Hematopoietic multipotent progenitor cell treated with erythropoietin and hydrocortisone succinate and interleukin-3 and kit ligand, for 8 days (in vitro differentiated cells): ENCODE measurements at places on chromosomes 16 and 17.

DNA sequence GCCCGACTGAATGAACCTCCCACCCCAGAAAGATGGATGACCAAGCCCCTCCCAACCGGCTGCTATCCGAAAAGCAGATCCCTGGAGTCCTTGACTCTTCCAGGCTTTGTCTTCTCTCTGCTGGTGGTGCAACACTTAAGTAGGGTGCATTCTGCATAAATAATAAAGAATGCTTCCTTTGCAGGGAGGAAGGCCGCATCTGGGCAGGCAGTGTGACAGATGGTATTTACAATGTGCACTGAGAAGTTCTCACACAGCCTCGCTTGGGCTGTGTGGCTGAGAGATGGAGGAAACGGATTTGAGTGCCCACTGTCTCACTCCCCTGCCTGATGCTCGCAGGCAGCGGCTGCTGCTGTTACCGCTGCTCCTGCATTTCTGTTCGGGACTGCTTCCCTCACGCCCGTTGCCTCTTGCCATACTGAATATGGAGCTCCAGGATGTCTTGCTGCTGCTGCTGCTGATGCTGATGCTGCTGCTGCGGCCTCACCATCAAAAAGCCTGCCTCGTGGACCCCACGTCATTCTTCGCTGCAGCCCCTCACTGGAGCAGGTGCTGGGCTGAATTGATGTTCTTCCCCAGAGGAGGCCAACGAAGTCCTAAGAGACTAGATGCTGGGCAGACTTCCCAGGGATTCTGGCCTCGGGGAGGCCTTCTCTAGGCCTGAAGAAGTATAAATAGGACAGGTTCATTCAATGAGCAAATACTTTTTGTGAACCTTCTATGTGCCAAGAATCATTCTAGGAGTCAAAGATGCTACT is 7.1 kb upstream of the RHBDL3 start:
- DNase-seq, result no peak

DNA sequence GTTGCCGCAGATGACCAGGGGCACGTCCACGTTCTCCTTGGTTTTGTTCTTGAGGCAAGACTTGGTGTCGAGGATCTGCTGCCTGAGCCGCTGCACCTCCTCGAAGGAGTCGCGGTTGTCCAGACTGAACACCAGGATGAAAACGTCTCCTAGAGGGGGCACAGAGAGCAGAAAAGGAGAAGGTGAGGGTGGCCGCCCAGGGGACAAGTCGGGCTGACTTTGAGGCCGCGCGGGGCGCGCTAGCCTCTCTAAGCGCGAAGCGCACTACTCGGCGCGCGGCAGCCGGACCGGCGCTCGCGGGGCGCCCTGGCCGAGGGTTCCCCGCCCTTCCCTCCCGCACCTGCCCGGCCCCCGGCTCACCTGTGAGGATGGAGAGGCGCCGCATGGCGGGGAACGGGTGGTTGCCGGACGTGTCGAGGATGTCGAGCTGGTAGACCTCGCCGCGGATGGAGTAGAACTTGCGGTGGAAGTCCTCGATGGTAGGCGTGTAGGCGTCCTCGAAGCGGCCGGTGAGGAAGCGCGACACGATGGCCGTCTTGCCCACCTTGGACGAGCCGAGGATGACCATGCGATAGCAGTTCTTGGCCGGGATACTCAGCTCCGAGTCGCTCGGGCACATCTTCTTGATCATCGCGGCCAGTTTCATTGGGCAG is 533 bp downstream of the RASD1 start:
- DNase-seq, result peak; percentile 25

DNA sequence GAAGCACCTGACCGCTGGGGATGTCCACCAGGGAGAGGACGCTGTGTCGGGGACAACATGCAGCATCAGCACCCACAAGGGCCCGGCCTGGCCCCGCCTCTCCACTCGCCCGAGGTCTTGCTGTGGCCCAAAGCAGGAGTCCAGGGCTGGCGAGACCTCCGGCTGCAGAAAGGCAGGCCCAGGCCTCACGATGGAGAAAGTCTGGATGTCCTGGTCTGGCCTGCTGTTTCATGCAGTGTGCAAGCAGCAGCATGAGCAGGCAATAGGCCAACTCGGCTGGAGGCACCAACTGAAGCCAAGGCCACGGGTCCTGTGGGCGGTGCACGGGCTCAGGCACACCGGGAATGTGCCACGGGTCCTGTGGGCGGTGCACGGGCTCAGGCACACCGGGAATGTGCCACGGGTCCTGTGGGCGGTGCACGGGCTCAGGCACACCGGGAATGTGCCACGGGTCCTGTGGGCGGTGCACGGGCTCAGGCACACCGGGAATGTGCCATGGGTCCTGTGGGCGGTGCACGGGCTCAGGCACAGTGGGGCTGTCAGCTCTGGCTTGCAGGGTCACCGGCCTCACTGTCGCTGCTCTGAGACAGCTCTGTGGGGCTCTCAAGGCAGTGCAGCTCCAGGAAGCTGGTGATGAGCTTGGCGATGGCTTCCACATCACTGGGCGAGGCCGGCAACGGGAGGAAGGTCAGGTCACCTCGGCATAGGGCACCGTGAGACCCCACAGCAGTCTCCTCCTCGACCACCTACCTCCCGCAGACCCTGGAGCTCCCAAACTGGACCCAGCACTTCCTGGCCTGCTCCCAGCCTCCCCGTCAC is 6.9 kb downstream of the CYBC1 start:
- no peak for DNase-seq

GRCh38 chr16:640614-641013 is 1.0 kb upstream of the MCRIP2 start:
- DNase-seq, result no peak

GRCh38 chr17:80760511-80760911 is 215.9 kb downstream of the RPTOR start:
- DNase-seq, result no peak

DNA sequence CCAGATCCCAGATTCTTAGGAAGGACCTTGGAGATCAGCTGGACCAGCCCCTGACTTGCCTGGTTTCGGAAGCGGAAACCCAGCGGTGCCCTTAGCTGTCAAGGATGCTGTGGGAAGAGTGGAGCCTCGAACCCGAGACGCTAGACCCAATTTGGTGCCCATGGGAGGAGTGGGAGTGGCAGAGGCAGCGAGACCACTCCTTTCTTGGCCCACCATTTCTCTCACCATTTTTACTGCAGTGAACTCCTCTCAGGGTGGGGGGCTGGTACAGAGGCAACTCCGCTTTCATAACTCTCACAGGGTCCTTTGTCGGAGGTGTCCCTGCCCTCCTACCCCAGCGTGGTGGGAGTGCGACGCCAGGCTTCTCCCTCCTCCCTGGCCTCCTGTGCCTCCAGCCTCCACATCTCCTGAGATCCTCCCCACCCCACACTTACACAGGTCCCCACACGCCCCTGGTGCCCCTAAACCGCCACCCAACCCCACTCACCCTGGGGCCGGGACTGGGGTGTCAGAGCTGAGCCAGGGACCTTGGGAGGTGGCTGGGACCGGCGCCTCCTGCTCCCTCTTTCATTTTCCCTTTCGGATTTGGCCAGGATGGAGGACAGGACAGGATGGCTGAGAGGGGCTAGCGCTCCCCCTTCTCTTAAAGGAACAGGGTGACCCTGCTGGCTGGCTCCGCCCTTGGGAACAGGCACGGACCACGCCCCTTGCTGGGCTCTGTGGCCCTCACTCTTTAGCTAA is at the start of gene GJD3:
GJD3 (minus strand) TSS at position 617 of the 741 bp plus-strand sequence. CDS start 922 bp downstream, outside the sequence.
- DNase-seq, result no peak

DNA sequence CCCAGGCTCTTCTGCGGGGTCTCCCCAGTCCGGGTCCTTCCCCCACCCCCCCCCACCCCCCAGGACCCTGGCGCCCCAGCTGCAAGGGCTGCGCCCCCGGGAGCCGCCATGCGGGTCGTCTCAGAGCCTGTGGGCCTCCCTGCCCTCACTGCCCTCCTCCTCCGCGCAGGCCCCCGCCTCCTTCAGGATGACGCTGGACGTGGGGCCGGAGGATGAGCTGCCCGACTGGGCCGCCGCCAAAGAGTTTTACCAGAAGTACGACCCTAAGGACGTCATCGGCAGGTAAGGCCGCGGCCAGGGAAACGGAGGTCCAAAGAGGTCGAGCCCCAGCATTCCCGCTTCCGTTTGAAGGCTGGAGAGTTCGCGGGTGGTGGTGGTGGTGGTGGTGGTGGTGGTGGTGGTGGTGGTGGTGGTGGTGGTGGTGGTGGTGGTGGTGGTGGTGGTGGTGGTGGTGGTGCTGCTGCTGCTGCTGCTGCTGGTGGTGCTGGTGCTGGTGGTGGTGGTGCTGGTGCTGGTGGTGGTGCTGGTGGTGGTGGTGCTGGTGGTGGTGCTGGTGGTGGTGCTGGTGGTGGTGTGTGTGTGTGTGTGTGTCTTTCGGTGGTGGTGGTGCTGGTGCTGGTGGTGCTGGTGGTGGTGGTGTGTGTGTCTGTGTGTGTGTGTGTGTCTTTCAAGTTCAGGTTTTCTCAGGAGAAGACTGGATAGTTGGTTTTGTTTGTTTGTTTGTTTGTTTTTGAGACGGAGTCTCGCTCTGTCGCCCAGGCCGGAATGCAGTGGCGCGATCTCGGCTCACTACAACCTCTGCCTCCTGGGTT is 615 bp downstream of the PHKG2 start:
- DNase-seq, result peak; percentile 33

DNA sequence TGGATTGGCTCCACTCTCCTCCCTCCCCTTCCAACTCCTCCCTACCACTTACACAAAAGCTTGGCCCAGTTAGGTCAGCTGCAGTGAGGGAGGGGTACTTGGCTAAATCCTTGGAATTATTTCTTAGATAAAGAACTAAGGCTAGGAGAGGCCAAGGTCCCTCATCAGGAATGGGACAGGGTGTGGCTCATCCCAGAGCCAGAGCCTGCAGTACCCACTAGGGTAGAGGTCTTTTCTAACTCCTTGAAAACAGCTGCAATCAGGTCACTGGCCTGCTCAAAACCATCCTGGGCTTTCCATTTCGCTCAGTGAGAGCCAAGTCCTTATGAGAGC is 1.9 kb upstream of the SLC46A1 start:
- no peak for DNase-seq

DNA sequence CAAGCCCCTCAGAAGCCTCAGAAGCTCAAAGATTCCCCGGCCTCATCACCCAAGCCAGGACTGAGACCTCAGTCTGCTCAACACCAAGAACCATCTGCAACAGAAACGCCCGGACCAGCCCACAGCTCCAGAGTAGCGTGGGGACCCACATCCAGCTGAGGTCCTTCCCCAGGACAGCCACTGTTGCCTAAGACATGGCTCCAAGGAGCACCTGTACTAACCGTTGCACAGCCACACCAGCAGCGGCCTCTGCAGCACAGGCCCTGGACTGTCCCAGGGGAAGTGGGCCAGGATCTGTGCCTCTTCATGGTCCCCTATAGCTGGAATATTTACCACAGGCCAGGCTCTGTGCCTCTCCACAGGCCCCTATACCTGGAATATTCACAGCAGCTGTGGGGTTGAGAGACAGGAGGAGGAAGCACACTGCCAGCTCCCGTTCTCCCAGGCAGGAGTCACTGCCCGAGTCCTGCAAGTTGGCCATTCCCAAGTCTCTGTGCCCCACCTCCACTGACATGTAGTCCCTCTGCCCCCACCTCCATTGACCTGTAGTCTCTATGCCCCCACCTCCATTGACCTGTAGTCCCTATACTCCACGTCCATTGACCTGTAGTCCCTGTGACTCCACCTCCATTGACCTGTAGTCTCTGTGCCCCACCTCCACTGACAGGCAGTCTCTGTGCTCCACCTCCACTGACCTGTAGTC is 38.5 kb downstream of the RPH3AL start:
- DNase-seq, result no peak

- DNase-seq, result no peak
Measured at GRCh38 chr16:13061691-13062090, 160.3 kb downstream of the SHISA9 start.

- DNase-seq, result peak; percentile 25
Measured at GRCh38 chr17:36742267-36743000, 141.1 kb downstream of the MRM1 start.

DNA sequence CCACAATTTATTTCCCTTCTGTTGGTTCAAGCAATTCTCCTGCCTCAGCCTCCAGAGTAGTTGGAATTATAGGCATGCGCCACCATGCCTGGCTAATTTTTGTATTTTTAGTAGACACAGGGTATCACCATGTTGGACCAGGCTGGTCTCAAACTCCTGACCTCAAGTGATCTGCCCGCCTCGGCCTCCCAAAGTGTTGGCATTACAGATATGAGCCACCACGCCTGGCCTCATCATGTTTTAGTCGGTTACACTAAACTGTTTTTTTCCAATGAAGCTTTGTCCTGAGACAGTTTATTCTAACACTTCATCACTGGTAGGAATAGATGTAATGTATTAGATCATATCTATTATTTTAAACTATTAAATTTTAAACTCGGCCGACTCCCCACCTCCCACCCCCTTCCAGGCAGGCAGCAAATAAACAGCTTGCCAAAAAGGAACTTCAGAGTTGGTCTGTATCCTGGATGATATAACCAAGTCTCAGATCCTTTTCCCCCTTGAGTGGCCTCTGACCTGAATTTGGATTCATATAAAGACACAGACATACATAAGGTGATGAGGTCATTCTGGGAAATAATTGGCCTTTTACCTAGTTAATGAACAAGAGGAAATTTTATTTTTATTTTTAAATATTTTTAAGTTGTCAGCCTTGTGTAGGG is 18.4 kb upstream of the CORO6 start:
- no peak for DNase-seq

- DNase-seq, result no peak
Measured at GRCh38 chr16:47228241-47228640, 84.5 kb upstream of the NETO2 start.
